NCI-H1105 (cell line): ENCODE measurements at places on chromosomes 3 and 15.

DNA sequence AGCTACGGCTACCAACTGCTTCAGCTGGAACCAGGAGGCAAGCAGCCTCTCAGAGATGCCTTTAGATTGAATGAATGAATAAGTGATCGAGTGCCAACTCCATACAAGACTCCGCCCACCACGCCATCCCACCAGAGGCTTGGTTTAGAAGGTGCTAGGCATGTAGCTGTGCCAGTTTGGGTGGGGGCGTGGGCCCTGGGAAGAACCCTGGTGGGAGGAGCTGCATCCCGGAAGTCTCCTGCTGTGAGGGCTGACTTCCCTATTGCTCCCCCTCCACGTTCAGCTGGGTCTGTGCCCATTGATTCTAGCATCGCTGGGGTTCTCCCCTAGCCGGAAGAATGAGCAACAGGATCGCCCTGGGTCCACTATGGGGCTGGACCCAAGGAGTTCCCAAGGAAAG, 20.9 kb downstream of the LINGO1 start:
- no peak for DNase-seq

- DNase-seq = no peak
Observed at GRCh38 chr3:194893121-194893987, 207.7 kb downstream of the FAM43A start.

DNA sequence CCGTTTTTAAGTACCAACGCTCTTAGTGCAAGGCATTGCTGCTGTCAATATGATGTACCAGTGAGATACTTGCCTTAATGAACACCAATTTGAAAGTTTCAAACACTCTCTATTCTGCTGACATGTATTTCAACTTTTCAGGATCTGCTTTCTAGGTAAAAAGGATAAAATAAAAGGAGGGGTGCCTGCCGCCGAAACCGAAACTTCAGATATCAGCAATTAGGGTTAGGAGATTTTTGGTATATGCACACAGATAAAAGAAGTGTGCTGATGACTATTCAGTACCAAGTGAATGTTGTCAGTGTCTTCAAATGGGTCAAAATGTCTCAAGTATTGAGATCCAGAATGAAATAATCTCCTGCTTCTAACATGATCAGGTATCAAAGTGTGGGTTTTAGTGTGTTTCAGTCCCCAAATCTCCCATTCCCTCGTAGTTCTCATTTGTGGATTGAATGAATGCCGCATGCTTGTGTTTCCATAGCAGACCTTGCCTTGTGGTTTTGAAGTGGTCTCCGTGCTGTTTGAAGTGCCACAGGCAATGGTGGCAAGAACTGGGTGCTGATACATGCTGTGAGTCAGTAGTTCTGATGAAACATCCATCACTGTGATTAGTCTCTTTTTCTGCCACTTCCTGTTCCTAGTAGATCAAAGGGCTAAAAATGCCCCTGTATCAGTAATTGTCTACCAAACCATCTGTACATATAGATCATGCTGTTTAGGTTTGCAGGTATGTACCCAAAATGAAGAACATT, 22.5 kb downstream of the CHST14 start:
- DNase-seq = no peak

- DNase-seq = peak; percentile 4
Observed at GRCh38 chr3:4271834-4272233, 31.3 kb upstream of the SETMAR start.

- DNase-seq = no peak
Observed at GRCh38 chr3:158666416-158666815, 6.0 kb downstream of the LXN start.

- peak; percentile 20 for DNase-seq
Observed at GRCh38 chr3:139353920-139354556, 10.2 kb downstream of the MRPS22 start.

GRCh38 chr3:59798372-59799086, 748.7 kb upstream of the CFAP20DC start:
- DNase-seq = no peak

- peak; percentile 32 for DNase-seq
Observed at GRCh38 chr3:184710870-184711492, 883 bp downstream of the MAGEF1 start.

- no peak for DNase-seq
Observed at GRCh38 chr3:56055951-56056350, 412.3 kb downstream of the ERC2 start.

GRCh38 chr3:107683447-107683846, 160.7 kb downstream of the BBX start:
- DNase-seq = no peak
